ENCODE measurements at places on chromosomes 1 and 21.
A peak's percentile ranks its signal among the peaks of the same experiment; 100 is the strongest.

DNA sequence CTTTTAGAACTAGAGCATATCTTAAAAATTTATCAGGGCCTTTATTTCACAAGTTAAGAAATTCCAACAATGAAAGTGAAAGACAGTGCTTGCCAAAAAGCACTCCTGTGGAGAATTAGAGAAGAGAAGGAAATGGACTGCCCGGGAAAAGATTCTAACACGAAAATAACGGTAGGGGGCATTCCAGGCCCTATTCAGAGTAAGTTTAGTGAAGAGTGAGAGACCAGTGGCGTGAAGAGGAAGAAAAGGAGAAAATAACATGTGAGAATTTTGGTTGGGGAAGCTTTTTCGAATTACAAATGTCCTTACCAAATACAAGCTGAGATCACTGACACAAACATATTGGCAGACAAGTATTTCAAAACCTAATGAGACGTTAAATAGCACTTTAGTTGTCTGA, 38.4 kb upstream of the RBM34 start:
- DNase-seq: no peak

DNA sequence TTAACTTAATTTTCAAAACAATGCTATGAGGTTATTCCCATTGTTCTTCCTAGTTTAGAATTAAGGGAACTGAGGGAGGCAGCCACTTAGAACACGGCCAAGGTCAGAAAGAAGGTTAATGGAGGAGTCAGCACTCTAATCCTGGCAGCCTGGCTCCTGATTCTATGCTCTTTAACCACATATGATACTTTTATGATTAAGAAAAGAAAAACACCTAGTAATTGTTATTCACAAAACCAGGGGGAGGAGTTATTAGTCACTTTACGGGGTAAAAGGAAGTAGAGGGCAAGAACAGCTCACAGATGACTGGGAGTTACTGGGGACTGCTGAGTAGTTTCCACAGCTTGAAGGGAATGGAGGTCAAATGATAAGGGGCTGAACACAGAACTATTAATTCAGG, 38.6 kb downstream of the GADD45A start:
- no peak for DNase-seq

DNA sequence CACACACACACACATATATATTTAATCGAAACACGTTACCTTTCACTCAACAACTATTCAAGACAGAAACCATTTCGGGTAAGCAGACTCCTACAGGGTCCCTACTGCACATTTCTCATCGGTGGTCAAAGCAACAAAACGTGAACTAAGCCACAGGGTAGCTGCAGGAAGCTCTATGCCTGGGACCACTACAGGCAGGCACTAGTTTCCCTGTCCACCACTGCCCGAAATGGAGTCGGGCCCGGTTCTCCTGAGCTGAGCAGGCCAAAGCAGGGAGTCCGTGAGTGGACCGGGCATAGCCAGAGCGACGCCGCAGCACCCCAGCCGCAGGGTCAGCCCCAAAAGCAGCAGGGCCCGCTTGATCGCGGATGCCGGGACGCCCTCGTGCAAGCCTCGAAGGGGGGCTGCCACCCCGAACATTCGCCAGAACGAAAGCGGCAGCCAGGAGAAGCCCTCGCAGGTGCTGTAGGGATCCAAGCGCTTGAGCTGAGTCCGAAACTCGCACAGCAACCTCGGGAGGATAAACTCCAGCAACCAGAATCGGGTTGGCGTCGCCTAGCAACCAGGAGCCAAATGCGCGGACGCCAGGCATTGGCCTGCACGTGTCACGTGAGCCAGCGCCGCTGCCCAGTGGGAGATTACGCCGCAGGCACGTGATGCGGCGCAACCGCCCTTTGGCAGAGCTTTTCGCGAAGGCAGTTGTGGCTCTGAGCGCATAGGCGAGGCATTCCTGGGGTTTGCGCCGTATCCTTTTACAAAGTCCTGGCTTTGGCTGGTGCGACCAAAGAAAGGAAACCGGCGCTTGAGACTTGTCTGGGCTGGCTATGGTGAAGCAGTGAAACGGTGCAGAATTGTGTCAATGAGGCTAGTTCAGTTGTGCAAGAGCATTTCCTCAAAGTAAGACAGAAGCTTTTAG, 13.9 kb upstream of the DDI2 start:
- DNase-seq: peak; percentile 96

- DNase-seq: no peak
Observed at GRCh38 chr1:217813031-217813430, 181.9 kb downstream of the SPATA17 start.

GRCh38 chr1:204961765-204962419, 81.1 kb upstream of the CNTN2 start:
- no peak for DNase-seq

- no peak for DNase-seq
Observed at GRCh38 chr1:179178950-179179349, 50.5 kb downstream of the ABL2 start.

GRCh38 chr1:157194731-157195520, 56.7 kb upstream of the ETV3 start:
- peak; percentile 54 for DNase-seq

DNA sequence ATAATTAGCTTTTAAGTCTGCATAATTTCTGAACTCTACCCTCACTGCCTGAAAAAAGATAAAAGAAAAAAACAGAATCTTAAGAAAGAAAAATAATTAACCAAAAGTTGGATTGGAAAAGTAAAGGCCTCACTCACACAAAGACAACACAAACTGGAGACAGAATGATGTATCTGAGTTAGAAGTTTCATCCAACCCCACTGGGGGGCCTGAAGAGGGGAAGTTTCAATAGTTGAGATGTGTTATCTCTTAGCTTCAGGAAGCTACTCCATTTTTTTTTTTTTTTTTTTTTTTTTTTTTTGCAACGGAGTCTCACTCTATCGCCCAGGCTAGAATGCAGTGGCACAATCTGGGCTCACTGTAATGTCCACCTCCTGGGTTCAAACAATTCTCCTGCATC, 19.9 kb downstream of the SYDE2 start:
- DNase-seq: no peak

DNA sequence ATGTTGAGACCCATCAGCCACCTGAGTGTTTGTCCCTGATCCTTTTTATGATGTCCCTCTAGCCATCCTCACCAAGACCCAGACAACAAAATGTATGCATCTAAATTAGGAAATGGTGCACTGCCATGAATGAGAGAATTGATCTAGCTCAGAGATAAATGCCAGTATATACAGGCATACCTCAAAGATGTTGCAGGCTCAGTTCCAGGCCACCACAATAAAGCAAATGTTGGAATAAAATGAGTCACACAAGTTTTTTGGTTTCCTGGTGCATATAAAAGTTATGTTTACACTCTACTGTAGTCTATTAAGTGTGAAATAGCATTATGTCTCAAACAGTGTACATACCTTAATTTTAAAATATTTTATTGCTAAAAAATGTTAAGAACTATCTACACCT, 63.9 kb downstream of the CHIA start:
- no peak for DNase-seq

- DNase-seq: no peak
Observed at GRCh38 chr1:245621589-245621988, 466.8 kb downstream of the KIF26B start.

DNA sequence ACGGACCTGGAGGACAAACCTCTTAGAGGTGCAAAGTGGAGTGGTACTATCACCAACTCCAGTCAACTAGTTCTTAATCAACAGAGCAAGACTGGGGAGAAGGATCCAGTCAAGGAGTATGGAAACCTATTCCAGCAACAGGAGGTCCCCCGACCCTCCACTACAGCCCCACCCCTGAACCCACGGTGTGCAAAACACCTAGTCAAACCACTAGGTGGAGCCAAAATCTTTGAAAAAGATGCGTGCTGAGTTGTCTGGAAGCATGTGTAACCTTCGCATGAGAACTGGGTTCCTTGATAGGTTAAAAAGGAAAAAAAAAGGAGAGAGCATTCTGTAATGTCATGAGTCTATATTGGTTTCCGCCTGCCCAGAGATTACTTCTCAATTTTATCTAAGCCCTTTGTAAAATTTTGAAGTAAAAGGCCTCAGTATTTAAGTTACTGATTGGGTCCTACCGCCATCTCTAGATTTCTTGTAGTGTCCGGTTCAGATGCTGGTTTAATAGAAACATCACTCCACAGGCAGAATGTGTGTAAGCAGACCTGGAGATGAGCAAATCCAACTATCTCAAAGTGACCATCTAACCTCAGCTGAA, 81.9 kb upstream of the HAO2 start:
- no peak for DNase-seq

GRCh38 chr1:109327285-109327684, 20.5 kb upstream of the MYBPHL start:
- DNase-seq: no peak

- DNase-seq: no peak
Observed at GRCh38 chr1:116370181-116370580, 2.9 kb upstream of the ATP1A1 start.

- DNase-seq: peak; percentile 88
Observed at GRCh38 chr21:26965040-26965906, 1.6 kb downstream of the ADAMTS5 start.

DNA sequence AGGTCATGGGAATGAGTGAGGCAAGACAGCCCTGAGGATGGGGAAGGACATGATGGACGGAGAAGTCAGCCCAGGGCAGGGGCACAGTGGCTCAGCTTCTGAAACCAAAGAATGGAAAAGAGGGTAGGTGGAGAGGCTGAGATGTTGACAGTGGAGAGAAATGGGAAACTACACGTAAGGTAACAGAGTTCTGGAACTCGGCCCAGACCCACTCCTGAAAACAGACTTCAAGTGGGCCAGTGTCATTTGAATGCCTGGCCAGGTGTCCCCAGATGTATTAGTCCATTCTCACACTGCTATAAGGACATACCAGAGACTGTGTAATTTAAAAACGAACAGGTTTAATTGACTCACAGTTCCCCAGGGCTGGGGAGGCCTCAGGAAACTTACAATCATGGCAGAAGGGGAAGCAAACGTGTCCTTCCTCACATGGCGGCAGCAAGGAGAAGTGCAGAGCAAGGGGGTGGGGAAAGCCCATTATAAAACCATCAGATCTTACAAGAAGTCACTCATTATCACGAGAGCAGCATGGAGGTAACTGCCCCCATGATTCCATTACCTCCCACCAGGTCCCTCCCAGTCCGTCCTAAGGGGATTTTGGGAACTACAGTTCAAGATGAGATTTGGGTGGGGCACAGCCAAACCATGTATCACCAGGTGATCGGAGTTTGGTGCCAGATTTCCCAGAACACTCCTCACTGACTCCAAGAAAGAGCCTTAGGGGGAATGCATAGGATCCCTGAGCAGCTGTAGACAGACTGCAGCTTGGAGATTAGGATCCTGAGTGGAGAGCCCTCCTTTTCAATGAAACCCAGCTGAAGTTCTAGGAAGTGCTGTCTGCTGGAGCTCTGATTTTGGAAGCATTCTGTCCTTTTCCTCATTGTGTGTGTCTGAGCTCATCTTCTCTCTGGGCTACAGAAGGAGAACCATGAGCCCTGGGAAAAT, 40.3 kb downstream of the FHAD1 start:
- no peak for DNase-seq

- DNase-seq: peak; percentile 61
Observed at GRCh38 chr1:55040083-55040932, 960 bp downstream of the PCSK9 start.

DNA sequence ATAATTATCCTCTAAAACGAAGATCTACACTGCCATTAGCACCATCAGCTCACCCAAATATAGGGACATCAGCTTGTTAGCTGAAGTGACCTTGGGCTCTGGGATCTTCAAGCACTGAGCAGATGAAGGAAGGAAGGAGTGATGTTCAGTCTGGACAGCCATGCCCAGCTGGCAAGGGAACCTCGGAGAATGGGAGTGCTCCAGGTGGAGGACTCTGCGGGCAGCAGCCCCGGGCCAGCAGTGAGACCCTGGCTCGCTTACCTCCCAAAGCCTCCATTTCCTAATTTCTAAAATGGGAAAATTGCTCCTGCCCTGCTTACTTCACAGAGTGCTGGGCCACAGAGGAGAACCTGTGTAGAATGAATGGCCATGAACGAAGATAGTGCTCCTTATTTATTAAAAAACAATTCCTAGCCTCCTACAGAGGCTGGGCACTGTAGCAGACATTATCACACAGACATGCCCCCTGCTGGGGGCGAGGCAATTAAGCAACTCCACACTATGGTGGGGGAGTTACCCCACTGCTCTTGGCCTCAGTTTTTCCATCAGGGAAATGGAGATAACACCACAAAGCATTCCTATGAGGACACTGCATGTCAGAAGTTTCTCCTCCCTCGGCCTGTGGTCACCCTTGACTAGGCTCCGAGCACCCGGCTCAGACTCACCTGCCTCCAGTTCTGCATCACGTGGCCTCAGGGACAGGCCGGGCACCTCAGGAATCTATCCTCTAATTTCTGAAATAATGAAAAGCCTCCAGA, 117.6 kb downstream of the KCNN3 start:
- no peak for DNase-seq

DNA sequence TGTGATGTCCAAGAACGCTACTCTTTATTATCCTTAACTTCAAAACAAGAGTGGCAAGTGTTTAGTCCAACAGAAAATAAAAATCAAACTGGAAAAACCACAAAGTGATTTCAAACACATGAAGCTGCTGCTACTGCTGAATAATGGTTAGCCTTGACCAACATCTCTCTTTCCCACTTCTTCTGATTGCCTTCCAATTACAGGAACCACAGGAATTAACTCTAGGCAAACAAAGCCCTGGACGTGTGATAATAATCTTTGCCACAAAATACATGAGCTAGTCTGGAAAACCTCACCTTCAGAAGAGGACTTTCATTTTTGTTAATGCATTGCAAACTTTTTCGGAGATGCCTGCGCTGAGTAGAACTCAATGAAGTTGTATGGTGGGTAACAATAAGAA, 48.6 kb upstream of the COL11A1 start:
- no peak for DNase-seq

GRCh38 chr1:185939142-185939541, 205.0 kb downstream of the HMCN1 start:
- no peak for DNase-seq

DNA sequence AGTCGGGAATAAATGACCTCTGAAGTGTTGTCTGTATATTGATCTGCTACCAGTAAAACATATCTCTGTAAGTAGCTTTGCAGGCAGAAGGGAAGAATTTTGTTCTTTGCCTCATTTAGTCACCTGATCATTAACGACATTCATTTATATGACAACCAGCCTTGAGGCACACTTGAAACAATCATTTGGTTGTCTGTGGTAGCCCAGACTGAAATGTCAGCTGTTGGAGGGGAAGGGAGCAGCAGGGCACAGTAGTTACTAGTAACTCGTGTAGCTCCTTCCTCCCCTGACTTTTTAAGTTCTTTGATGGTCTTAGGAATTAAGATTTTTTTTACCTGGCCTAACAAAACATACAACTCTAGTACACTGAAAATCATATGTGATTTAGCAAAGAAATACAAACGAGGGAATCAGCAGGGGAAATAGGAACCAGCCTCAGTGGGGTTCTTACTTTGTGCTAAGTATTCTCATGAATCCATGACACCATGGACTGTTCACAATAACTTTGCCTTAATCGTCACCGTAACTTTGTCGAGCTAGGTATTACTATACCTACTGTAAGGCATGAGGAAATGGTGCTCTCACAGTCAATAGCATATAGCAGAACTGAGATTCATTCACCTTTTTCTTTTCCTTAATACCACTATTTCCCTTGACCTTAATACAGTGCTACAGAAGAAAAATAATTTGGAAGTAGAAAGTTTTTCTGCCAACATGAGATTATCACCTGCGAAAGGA, 6.4 kb downstream of the IL12RB2 start:
- no peak for DNase-seq

GRCh38 chr1:165884690-165885304, 57.4 kb downstream of the UCK2 start:
- no peak for DNase-seq

Data from H1 (cell line).